Muscle of arm (tissue), 14 donors: ENCODE measurements at places on chromosomes 4 and X. TPM values are rescaled to one million over a fixed set of nuclear protein-coding genes. Genes with fewer than 3 reads are reported as not detected.

The PASD1 gene
- polyA plus RNA-seq: 0.11 TPM

The GPRIN3 gene
- polyA plus RNA-seq: 3.3 TPM

The CEP135 gene
- polyA plus RNA-seq: 7.3 TPM

The UTP14A gene
- 21.9 TPM for polyA plus RNA-seq

The VEGFC gene
- 13.0 TPM for polyA plus RNA-seq

The SOWAHB gene
- polyA plus RNA-seq: 0.22 TPM

The SSX2B gene
- not detected for polyA plus RNA-seq

The SLC6A8 gene
- 28.0 TPM for polyA plus RNA-seq

The GLRB gene
- polyA plus RNA-seq: 8.9 TPM

The FAM53A gene
- 1.5 TPM for polyA plus RNA-seq

The HERC6 gene
- 0.96 TPM for polyA plus RNA-seq

The CLIC2 gene
- not detected for polyA plus RNA-seq

The CTAG1B gene
- polyA plus RNA-seq: not detected

The ARAF gene
- 51.9 TPM for polyA plus RNA-seq

The ANKRD37 gene
- polyA plus RNA-seq: 20.7 TPM

The CXCL3 gene
- 0.28 TPM for polyA plus RNA-seq
